ENCODE measurements at places on chromosomes 2 and 18. TPM values are rescaled to one million over a fixed set of nuclear protein-coding genes. Genes with fewer than 3 reads are reported as not detected.

DNA sequence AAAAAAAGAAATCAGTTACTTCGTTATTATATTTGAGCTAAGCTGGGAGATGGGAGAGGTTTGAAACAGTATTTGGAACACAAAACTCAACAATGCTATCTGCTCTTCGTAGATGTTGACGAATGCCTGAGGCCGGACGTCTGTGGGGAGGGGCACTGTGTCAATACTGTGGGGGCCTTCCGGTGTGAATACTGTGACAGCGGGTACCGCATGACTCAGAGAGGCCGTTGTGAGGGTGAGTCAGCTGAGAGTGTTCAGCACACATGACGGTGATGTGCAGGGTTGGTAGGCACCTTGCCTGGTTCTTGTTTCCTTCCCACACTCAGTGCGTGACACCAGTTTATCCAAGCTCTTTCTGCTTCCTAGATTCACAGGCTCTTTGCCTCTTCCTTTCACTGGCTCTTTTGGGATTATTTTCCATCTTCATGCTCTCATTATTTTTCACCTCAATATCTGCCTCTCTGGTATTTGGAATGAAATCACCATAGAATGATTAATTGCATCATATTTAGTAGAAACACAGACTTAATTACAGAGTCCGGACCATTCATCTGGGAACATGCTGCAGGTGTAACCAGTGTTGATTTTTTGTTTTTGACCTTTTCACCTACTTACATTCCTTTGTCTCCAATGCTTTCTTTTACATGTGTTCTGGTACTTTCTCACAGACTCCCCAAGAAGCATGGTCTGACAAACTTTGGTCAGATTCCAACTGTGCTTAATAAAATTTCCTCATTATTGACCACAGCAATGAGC lies 200.6 kb upstream of the RASGRP3 start:
- DNase-seq = peak; percentile 65
- H3K36me3 ChIP-seq = no peaks in the 10 kb centered on the region
- no peak overlapping the region for H3K27ac ChIP-seq

DNA sequence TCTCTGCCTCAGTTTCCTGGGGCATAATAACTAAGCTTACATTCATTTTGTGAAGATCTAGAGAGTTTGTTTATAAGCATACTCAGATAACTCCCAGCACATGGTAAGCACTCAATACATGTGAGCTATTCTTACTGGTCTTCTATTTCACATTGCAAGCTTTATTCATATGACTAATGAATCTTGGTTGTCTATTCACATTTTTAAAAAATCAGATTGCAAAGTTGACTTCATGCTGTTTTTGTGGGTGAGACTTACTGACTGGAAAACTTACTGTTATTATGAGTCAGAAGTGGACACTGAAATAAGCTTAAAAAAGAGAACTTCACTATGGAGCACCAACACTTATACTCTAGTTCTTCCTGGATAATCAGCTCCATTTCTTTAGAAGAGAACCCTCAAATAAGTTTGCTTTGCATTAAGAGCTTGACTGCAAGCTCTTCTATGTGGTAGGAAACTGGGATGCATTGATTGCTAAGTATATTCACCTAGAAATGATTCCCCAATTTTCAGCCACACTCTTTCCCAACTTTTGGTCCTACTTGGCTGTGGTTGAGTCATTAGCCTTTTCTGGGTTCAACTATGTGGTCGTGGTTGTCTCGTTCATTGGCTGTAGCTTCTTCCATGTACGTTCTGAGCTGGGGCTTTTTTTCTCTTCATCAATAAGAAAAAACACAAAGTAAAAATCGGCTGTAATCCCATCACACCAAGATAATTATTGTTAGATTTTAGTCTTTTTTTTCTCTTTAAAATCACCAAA lies 29.5 kb upstream of the RBMS1 start:
- no peak overlapping the region for H3K27ac ChIP-seq
- H3K36me3 ChIP-seq = no peaks in the 10 kb centered on the region
- no peak overlapping the region for H3K4me3 ChIP-seq

GRCh38 chr18:46596119-46596518 lies 60.9 kb downstream of the LOXHD1 start:
- DNase-seq = no peak
- peaks cover 5% of the 10 kb centered on the region for H3K4me1 ChIP-seq
- H3K27ac ChIP-seq = no peak overlapping the region
- peaks cover 55% of the 10 kb centered on the region for H3K27me3 ChIP-seq
- H3K4me3 ChIP-seq = no peak overlapping the region

DNA sequence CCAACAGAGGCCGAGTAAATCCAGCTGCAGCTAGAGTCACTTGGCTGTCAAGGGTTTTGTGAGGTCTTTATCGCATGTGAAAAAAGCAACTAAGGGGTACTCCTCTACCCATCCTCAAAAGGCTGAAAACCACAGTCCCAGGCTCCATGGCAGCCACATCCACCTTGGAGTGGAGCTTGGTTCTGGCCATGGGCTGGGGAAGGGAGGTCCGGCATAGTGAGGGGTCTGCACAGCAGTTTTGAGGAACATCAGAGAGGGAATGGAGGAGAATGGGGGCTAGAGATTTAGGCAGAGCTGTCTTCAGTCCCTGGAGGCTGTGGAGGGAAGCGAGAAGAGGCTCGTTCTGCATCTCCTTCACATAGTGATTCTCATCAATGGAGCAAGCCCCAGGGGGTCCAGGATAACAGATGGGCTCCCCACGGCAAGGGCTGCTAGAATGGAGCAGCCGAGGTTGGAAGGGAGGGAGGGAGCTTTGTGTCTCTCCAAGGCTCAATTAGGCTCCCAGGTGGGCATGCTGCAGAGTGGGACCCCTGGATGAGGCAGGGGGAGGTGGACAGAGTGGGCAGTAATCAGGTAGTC lies 21.0 kb downstream of the MROH2A start:
- no peaks in the 10 kb centered on the region for H3K36me3 ChIP-seq
- no peak overlapping the region for H3K27ac ChIP-seq
- H3K4me1 ChIP-seq = peaks cover 12% of the 10 kb centered on the region
- no peak overlapping the region for H3K4me3 ChIP-seq
- no peaks in the 10 kb centered on the region for H3K27me3 ChIP-seq

GRCh38 chr2:64177315-64177714 lies 33.1 kb upstream of the PELI1 start:
- H3K27ac ChIP-seq = no peak overlapping the region
- peaks cover 14% of the 10 kb centered on the region for H3K4me1 ChIP-seq
- no peak overlapping the region for H3K4me3 ChIP-seq

HNMT gene
- not detected for total RNA-seq

GRCh38 chr2:196233021-196233804 lies 61.8 kb upstream of the STK17B start:
- DNase-seq = no peak
- no peak overlapping the region for H3K4me3 ChIP-seq

DNA sequence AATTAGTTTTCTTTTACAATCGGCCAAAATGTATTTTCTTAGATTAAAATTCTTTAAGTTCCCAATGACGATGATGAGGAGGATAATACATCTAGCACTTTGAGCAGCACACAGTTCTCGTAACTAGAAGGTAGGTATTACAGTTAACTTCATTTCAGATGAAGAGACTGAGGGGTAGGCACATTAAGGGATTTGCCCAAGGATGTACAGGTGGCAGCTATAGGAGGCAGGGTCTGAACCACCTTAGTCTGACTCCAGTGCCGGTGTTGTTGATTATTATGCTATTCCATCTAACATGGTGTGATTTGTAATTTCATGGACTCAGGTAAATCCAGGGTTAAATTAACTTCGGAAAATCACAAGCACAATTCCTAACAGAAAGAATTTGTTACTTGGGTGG lies 1.1 kb downstream of the CD28 start:
- H3K4me1 ChIP-seq = peaks cover 55% of the 10 kb centered on the region
- DNase-seq = no peak
- H3K36me3 ChIP-seq = peaks cover 27% of the 10 kb centered on the region
- peak overlapping the region; percentile 95 for H3K27ac ChIP-seq
- no peaks in the 10 kb centered on the region for H3K27me3 ChIP-seq

SERPINB3 gene
- total RNA-seq = not detected

CXCR1 gene
- 1.4 TPM for total RNA-seq

- H3K27me3 ChIP-seq = no peaks in the 10 kb centered on the region
- H3K27ac ChIP-seq = no peak overlapping the region
- no peak overlapping the region for H3K4me3 ChIP-seq
- DNase-seq = no peak
- no peaks in the 10 kb centered on the region for H3K36me3 ChIP-seq
- H3K4me1 ChIP-seq = no peaks in the 10 kb centered on the region
Measured at GRCh38 chr2:217854684-217855420, 147.9 kb downstream of the TNS1 start.

- peaks cover 6% of the 10 kb centered on the region for H3K36me3 ChIP-seq
- no peak overlapping the region for H3K27ac ChIP-seq
- no peak overlapping the region for H3K4me3 ChIP-seq
- DNase-seq = no peak
- no peaks in the 10 kb centered on the region for H3K27me3 ChIP-seq
- H3K4me1 ChIP-seq = peaks cover 11% of the 10 kb centered on the region
Measured at GRCh38 chr2:47054036-47054555, 101.0 kb downstream of the STPG4 start.

DNA sequence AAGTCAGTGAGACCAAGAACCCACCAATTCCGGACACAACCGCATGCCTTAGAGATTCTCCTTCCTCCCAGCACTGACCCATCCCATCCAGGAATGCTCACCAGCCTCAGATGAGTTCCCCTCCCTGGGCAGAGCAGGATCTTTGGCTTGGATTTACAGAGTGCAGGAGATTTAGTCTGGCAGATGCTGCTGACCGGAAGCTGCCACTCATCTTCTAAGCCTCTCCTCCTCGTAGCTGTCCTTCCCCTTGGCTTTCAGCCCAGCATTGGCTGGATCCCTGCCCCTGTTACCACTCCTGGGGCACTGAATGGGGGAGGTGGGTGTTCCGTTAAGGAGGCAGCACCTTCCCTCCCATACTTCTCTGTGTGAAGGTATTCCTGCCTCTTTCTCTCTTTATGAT lies 53.2 kb downstream of the VWA3B start:
- H3K27me3 ChIP-seq = peaks cover 3% of the 10 kb centered on the region
- no peaks in the 10 kb centered on the region for H3K4me1 ChIP-seq
- no peak for DNase-seq
- no peak overlapping the region for H3K27ac ChIP-seq

CCDC121 gene
- 0.98 TPM for total RNA-seq

- no peak overlapping the region for H3K27ac ChIP-seq
- H3K4me3 ChIP-seq = no peak overlapping the region
- no peaks in the 10 kb centered on the region for H3K36me3 ChIP-seq
- DNase-seq = no peak
- peaks cover 22% of the 10 kb centered on the region for H3K27me3 ChIP-seq
- no peaks in the 10 kb centered on the region for H3K4me1 ChIP-seq
Measured at GRCh38 chr2:178315488-178315948, 121.2 kb downstream of the OSBPL6 start.

GRCh38 chr2:227804975-227805374 lies 8.7 kb upstream of the CCL20 start:
- no peak overlapping the region for H3K4me3 ChIP-seq
- H3K4me1 ChIP-seq = peaks cover 5% of the 10 kb centered on the region
- H3K36me3 ChIP-seq = no peaks in the 10 kb centered on the region
- H3K27me3 ChIP-seq = peaks cover 3% of the 10 kb centered on the region

DNA sequence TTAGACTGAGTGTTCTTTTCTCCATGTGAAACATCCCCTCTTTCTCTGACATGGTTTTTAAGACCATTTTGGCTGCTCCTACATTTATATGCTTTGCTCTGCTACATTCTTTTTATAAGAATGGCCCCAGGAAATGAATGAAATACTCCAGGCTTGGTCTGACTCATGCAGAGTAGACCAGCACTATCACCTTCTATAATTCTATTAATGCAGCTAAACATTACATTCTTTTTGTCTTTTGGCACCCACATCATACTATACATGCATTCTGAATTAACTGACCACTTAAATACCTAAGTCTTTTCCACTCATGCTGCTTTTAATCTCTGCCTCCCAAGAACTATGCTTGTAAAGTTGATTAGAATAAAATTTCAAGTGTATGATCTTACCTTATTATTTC lies 94.1 kb downstream of the AAK1 start:
- peaks cover 56% of the 10 kb centered on the region for H3K36me3 ChIP-seq
- no peak for DNase-seq
- H3K4me3 ChIP-seq = no peak overlapping the region
- H3K27me3 ChIP-seq = no peaks in the 10 kb centered on the region

GRCh38 chr2:234836271-234836670 lies 115.5 kb upstream of the SH3BP4 start:
- no peak for DNase-seq
- H3K27ac ChIP-seq = no peak overlapping the region

DNA sequence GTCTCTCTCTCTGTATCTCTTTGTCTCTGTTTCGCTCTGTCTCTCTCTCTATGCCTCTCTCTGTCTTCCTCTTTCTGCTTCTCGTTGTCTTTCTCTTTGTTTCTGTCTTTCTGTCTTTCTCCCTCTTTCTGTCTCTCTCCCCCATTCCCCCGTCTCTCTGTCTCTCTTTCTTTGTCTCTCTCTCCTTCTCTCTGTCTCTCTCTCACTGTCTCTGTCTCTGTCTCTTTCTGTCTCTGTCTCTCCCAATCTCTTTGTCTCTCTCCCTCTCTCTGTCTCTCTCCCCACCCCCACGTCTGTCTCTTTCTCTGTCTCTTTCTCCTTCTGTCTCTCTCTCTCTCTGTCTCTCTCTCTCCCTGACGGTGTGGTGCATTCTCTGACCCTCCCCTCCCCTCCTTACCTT lies 71.9 kb upstream of the ZNF516 start:
- H3K4me1 ChIP-seq = no peaks in the 10 kb centered on the region
- H3K36me3 ChIP-seq = no peaks in the 10 kb centered on the region
- H3K4me3 ChIP-seq = no peak overlapping the region

LYG1 gene
- total RNA-seq = 1.8 TPM

GRCh38 chr18:6219116-6219717 lies 195.5 kb downstream of the L3MBTL4 start:
- H3K36me3 ChIP-seq = no peaks in the 10 kb centered on the region
- H3K27me3 ChIP-seq = no peaks in the 10 kb centered on the region
- H3K4me3 ChIP-seq = no peak overlapping the region
- DNase-seq = no peak

- H3K4me3 ChIP-seq = no peak overlapping the region
- H3K36me3 ChIP-seq = no peaks in the 10 kb centered on the region
- H3K4me1 ChIP-seq = no peaks in the 10 kb centered on the region
- no peaks in the 10 kb centered on the region for H3K27me3 ChIP-seq
- DNase-seq = no peak
- no peak overlapping the region for H3K27ac ChIP-seq
Measured at GRCh38 chr2:15866563-15867193, 73.7 kb upstream of the MYCN start.

DNA sequence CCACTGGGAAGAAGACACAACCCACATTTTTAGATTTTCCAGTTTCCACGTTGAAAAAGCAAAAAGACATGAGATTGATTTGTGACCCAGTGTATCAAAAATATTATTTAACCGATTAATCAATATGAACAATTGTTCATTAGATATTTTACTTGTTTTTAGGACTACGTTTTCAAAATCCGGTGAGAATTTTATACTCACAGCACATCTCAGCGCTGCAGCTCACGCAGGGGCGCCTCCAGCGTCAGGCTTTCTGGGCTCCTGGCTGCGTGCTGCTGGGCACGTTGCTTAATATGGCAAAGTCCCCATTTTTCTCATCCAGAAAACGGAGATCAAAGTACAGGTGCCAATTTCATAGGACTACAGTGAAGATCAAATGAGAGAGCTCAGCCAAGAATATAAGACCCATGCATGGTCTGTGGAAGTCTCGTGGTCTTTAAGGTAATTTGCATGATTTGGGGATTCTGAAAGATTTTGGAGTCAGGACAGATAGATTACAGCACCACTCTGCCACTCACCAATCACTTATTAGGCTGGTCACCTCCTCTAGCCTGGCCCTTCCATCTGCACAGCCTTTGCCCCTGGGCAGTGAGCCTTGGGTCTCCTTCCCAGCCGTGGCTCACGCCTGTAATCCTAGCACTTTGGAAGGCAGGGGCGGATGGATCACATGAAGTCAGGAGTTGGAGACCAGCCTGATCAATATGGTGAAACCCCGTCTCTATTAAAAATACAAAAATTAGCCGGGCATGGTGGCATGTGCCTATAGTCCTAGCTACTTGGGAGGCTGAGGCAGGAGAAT lies 36.2 kb downstream of the PTPN18 start:
- H3K4me1 ChIP-seq = peaks cover 15% of the 10 kb centered on the region
- no peak for DNase-seq
- no peak overlapping the region for H3K27ac ChIP-seq
- H3K4me3 ChIP-seq = peak overlapping the region; percentile 75
